ENCODE measurements at places on chromosomes 1 and 21. TPM values are rescaled to one million over a fixed set of nuclear protein-coding genes. Genes with fewer than 3 reads are reported as not detected.

Gene PROK1
- not detected for polyA plus RNA-seq

Gene SPRR2A
- polyA plus RNA-seq = not detected

Gene FALEC
- polyA plus RNA-seq = not detected

Gene GSTM5
- 12.5 TPM for polyA plus RNA-seq

Gene NOC2L
- 41.7 TPM for polyA plus RNA-seq

Gene GBP5
- not detected for polyA plus RNA-seq

Gene DENND2D
- polyA plus RNA-seq = 1.3 TPM

Gene KAZN
- 3.7 TPM for polyA plus RNA-seq

Gene ZNF593OS
- polyA plus RNA-seq = not detected

Gene RGS1
- polyA plus RNA-seq = not detected

Gene C1orf87
- polyA plus RNA-seq = not detected

Gene LINGO4
- polyA plus RNA-seq = not detected

Gene RAB4A
- 50.6 TPM for polyA plus RNA-seq

Gene FCGR2B
- not detected for polyA plus RNA-seq

Gene KCNQ4
- 0.04 TPM for polyA plus RNA-seq

Gene ELF3
- polyA plus RNA-seq = 0.72 TPM

Gene SWT1
- polyA plus RNA-seq = 2.9 TPM

Gene PLPPR4
- 4.5 TPM for polyA plus RNA-seq

Gene MAN1A2
- polyA plus RNA-seq = 37.2 TPM

Gene ATP1A2
- polyA plus RNA-seq = 6.2 TPM

Gene NLRP3
- polyA plus RNA-seq = 0.06 TPM

Gene EPHX1
- 48.5 TPM for polyA plus RNA-seq

Gene RNPEP
- 89.0 TPM for polyA plus RNA-seq

Gene FTCD
- not detected for polyA plus RNA-seq

Gene DR1
- polyA plus RNA-seq = 36.1 TPM

Gene AMY1A
- polyA plus RNA-seq = not detected

Gene SNX7
- polyA plus RNA-seq = 40.9 TPM

Gene MYOC
- not detected for polyA plus RNA-seq

Gene VAV3
- not detected for polyA plus RNA-seq

Gene LEFTY2
- not detected for polyA plus RNA-seq
